ENCODE measurements at places on chromosomes 5 and 9.

DNA sequence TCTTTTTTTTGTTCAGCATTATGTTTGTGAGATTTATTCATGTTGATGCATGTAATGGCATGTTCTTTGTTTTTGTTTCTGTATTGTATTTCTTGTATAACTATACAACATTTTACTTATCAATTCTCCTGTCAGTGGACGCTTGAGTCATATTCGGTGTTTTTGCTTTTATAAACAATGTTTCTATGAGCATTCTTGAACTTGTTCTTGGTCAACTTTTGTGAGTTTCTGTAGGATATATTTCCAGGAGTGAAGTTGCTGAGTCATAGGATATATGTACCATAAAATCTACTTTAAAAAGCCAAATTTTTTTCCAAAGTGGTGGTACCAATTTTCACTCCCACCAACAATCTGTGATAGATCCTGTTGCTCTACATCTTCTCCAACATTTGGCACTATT is 104.8 kb downstream of the VCAN start:
- DNase-seq, result no peak

- no peak for DNase-seq
Observed at GRCh38 chr9:8651846-8652215, 852.3 kb upstream of the DMAC1 start.

DNA sequence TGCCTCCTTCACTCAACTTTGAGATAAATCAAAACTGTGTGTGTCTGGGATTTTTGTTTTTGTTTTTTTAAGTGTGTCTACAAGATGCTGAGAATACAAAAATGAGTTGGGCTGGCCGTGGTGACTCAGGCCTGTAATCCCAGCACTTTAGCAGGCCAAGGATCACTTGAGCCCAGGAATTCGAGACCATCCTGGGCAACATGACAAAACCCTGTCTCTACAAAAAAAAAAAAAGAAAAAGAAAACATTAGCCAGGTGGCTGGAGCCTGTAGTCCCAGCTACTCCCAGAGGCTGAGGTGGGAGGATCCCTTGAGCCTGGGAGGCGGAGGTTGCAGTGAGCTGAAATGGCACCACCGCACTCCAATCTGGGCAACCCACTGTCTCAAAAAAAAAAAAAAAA is 21.0 kb downstream of the HNRNPK start:
- no peak for DNase-seq

- DNase-seq, result no peak
Observed at GRCh38 chr9:134215699-134216448, 51.5 kb upstream of the RNU6ATAC start.

GRCh38 chr5:114434396-114435219 is 72.7 kb downstream of the KCNN2 start:
- DNase-seq, result no peak

GRCh38 chr5:60503771-60504170 is 196.2 kb downstream of the DEPDC1B start:
- no peak for DNase-seq

- no peak for DNase-seq
Observed at GRCh38 chr5:174300941-174301761, 255.6 kb downstream of the NSG2 start.

GRCh38 chr5:118302786-118303185 is 685.6 kb downstream of the DTWD2 start:
- DNase-seq, result no peak

DNA sequence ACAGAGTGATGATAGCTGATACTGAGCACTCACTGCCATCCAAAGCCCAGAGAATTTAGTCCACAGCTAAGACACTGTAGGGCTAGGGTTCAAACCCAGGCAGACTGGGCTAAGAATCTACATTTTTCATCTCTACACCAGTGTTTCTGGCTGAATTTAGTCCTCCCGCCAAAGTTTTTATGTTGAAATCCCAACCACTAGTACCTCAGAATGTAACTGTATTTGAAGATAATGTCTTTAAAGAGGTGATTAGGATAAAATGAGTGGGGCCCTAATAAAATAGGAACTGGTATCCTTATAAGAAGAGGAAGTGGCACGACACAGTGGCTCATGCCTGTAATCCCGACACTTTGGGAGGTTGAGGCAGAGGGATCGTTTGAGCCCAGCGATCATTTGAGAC is 4.3 kb downstream of the GNA14 start:
- no peak for DNase-seq

DNA sequence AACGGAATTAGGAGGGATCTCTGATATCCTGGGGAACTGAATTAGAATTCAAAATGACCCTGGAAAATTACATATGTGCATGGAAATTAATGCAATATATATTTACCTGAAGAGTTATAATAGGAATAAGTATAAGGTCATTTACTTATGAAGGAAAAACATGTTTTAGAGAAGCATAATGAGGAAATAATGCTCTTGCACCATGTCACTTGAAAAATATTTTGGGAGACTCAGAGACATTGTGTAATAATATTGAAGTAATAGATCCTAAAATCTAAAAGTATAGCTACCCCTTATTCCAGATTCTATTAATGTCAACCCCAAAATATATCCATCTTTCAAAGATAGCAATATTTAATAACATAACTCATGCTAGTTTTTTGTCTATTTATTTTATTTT is 28.4 kb downstream of the SPZ1 start:
- DNase-seq, result no peak

DNA sequence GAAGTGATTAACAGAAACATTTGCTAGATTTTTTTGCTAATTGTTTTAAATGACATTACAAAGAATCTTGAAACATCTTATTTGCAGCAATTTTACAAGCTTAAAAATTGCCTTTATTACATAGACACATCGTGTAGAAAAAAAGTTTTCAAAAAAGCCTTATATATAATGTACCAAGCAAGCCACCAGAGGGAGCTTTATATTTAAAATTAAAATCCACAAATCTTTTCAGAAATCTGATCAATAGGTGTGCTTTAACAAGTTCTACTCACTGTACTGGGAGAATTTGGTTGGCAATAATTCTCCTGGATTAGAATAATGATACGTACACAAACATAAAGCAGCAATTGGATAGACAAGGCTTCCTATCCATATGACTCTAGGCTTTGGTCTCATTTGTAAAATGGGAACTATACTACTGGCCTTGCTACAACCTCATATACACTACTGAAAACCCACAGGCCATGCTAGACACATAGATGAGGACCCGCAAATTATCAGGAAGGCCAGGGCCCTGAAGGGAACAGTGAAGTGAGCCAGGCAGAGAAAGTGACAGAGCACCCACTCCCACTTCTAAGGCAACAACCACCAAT is 4.8 kb downstream of the PSMB7 start:
- no peak for DNase-seq

DNA sequence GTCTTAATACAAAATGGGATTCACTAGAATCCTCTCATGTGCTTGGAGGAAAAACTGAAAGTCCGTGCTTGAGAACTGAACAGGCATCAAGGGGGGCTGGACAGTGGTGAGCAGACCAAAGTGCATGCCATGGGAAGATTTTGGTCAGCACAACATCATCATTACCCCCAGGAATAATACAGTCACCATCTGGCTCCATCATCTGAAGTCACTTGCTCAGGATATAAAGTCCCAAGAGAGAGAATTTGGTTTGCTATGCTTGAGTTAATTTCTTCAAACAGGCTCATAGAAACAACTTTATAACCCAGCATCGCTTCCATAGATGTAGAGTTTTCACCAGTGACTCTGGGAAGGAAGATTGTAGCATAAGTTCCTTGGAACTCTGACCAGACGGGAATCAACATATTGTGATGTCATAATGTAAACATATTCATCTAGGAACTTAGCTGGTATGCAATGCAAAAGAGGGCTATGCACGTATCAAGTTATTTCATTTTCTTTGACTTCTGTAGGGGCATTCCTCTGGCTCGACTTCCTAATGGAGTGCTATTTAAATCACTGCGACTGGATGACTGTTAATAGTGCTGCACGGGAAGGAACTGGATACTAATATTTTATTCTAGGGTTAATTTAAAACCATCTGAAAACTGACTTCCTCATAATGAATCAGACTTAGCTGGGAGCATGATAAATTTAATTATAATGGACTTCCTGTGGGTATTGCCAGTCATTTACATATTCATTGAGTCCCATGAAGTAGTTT is 145.2 kb downstream of the MTRR start:
- no peak for DNase-seq

DNA sequence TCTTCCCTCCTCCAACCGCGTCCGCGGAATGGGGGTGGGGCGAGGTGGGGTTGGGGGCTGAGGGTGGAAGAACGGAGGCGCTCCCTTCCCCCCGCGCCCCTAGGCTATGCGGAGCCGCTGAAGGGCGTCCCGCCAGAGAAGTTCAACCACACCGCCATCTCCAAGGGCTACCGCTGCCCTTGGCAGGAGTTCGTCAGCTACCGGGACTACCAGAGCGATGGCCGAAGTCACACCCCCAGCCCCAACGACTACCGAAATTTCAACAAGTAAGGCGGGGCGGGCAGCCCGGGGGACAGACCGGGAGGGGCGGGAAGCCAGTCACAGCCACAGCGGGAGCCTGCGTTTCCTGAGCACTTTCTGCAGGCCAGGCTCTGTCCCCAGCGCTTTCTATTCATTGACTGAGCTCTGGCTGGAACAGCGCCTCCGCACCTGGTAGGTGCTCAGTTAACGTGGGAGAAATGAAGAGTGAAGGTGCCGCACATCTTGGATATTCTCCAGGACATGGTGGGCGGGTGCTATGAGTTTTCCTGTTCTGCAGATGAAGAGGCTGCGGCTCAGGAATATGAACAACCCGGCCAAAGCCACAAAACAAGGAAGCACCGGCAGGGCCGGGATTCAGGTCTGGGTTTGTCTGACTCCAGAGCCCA is 11.3 kb downstream of the MYOZ3 start:
- DNase-seq, result no peak

- no peak for DNase-seq
Observed at GRCh38 chr5:173457482-173457881, 129.3 kb upstream of the STC2 start.

DNA sequence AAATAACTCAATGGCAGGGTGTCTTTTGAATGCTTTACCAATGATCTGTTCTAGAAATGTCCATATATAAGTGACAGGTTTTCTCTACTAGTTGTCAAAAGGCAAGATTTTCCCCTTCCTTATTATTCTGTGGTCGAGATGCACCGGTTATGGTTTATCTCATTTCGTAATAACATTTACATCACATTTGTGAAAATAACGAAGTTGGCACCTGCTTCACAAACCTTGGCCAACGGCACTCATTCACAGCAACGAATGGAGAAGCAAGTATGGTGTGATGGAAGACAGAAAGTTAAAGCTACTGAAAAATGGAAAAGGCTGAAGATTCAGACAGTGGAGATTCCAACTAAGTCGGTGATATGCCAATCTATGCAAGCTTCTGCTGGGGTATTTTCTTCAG is 235.8 kb downstream of the KCTD16 start:
- no peak for DNase-seq

- DNase-seq, result no peak
Observed at GRCh38 chr5:102289251-102289899, 6.7 kb downstream of the SLCO4C1 start.

DNA sequence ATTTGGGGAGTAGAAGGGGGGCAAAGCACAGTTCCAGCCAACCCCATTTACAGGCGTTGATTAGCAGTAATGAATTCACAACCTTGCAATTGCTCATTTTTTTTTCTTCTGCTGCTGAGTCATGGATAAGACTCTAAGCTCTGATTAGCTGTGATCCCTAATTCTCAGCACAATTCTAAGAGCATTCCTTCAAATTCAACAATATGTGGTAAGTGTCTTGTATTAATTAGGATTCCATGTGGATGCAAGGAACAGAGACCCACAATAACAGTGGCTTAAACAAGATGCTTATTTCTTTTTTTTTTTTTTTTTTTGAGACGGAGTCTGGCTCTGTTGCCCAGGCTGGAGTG is 133.4 kb downstream of the PALM2AKAP2 start:
- no peak for DNase-seq

GRCh38 chr9:84711936-84712335 is 42.4 kb downstream of the NTRK2 start:
- DNase-seq, result no peak

GRCh38 chr9:129685220-129685932 is 19.9 kb downstream of the PRRX2 start:
- DNase-seq, result no peak

GRCh38 chr9:89649039-89649691 is 44.4 kb downstream of the GADD45G start:
- DNase-seq, result no peak

GRCh38 chr5:76473009-76473336 is 69.9 kb downstream of the IQGAP2 start:
- DNase-seq, result no peak

- DNase-seq, result no peak
Observed at GRCh38 chr9:4442806-4443205, 47.5 kb upstream of the SLC1A1 start.

GRCh38 chr5:54915466-54916027 is 69.8 kb downstream of the ESM1 start:
- DNase-seq, result no peak

- no peak for DNase-seq
Observed at GRCh38 chr5:163079618-163080017, 357.8 kb upstream of the CCNG1 start.

DNA sequence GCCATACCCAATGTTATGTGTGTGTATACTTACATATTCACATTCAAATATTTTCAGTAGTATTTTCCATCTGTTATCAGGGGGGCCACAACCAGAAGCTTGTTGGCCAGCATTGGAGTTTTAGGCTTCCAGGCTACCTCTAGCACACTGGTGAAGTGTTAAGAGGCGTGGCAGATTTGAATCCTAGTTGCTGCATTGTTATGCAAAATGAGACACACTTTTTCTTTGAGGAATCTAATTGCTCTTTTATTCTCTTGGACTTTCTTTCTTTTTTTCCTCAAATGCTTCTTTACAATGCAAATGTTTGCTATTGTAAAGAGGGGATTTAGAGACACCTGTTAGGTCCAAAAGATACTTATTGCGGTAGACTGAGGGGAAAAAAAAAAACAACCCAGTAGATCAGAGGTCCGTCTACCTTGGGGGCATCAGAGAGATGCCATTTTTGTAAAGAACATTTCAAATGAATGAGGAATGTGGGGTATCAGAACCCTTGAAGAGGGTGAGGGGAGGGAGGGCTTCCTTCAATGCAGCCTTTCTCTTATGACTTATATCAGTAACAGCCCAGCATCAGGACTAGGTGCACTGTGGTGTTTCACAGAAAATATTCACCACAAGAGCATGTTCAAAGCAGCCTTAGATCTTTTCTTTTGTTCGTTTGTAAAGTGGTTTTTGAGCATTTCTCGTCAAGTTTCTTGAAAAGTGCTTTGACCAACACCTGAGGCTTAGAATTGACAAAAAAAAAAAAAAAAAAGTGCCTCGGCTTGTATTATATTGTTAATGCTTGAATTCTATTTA is 3.8 kb downstream of the SMARCA2 start:
- DNase-seq, result no peak
